ENCODE measurements at places on chromosomes 12 and 14.
A peak's percentile ranks its signal among the peaks of the same experiment; 100 is the strongest.

DNA sequence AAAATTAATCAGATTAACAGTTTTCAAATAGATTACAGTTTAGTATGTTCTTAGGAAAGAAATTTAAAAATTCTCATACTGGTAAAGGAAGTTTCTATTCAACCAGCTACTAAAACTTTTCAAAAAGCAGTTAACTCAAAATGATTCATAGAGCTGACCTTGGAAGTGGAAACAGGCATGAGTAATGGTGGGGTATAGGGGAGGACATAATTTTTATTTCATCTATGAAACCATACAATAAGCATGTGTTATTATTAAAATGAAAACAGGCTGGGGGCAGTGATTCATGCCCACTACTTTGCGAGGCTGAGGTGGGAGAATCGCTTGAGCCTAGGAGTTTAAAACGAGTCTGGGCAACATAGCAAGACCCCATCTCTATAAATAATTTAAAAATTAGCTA is 73.0 kb downstream of the DNAI7 start:
- no peak for DNase-seq

GRCh38 chr12:111624540-111624939 is 25.4 kb upstream of the ATXN2 start:
- DNase-seq = no peak

DNA sequence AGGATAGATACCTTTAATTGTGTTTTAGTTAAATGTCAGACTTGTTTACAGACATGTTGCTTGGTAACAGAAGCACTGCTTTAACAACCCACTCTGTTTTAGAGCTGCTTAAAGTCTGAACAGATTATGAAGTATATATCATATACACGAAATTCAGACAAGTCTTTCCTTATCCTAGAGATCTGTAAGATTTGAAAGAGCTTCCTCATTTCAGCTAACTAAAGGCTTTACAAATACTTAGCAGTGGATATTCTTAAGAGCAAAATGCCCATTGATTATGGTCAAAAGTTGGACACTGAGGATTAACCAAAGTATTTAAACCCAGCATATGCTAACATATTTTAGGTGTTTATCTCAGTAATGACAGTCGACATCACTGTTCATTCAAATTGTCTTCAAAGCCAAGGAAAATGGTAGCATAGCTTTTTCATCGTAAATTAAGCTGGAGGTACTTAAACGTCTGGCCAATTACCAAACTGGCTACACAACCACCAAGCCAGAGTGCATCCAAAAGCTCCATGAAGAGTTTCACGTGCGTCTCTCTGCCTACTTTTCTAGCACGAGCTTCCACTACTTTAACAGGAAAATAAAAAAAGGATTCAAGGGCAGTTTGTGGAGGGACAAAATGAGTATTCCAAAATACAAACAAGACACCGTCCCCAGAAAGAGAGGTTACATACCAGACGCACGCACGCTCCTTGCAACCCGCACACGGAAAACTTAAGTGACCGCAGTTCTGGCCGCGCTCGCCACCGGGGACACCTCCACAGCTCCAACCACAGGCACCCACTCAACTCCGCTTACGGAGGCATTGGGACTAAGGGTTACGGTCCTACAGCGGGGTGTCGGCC is 565 bp downstream of the CEP83 start:
- peak; percentile 3 for DNase-seq

GRCh38 chr12:23949348-23950209 is at the start of gene SOX5:
Gene SOX5, minus strand, starts transcription at chr12:23949670. Its CDS starts 69 bp downstream, at chr12:23949601.
- no peak for DNase-seq
